ENCODE measurements at places on chromosomes 6 and 20.

- no peak for DNase-seq
Observed at GRCh38 chr6:70107852-70108629, 194.8 kb downstream of the COL9A1 start.

- no peak for DNase-seq
Observed at GRCh38 chr20:42018979-42019378, 400.8 kb upstream of the CHD6 start.

GRCh38 chr6:10276106-10276505, 138.8 kb downstream of the TFAP2A start:
- DNase-seq: no peak

DNA sequence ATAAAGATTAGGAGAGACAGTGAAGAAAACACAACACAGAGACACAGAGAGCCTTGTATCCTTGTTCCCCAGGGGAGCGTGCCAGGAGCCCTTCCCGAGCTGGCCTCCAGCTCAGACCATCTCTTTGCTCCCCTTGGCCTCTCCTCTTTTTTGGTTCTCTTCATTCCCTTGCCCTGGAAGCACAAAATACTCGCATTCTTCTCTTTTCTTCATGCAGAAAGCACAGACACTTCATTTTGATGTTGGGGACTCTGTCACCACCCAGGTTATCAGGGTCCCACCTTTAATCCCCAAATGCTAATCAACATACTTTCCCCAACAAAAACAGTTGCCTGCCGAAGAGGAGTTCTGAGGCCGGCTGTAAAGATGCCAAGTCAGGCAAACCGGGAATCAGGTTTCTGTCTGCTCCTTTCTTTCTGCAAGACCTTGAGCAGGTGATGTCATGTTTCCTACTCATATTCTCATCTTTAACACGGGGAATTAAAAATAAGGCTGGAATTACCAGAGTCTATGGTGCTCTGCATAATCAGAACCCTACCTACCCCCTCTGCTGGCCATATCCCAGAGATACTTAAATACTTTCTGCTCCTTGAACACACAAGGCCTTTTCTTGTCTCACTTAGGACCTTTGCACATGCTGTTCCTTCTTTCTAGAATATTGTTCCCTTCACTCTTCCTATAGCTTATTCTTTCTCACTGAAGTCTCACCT, 21.7 kb downstream of the TGM6 start:
- DNase-seq: no peak

DNA sequence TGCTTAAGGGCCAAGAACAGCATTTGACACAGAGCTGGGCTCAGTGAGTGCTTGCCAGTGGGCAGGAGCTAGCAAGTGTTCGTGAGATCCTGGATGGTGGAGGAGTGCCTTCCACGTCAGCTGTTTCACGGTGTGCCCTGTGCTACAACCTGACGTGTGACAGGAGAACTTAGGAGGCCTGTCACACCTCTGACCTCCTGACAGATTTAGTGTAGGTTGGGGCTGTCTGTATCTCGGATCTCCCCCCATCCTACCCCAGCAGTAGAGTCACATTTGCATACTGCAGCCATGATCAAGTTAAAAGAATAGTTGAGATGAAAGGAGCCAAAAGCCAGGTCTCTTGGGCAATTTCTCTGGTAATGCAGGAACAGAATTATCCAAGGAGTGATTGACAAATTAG, 200.8 kb upstream of the CHD6 start:
- DNase-seq: no peak

- no peak for DNase-seq
Observed at GRCh38 chr6:124994648-124995047, 32.4 kb downstream of the RNF217 start.

DNA sequence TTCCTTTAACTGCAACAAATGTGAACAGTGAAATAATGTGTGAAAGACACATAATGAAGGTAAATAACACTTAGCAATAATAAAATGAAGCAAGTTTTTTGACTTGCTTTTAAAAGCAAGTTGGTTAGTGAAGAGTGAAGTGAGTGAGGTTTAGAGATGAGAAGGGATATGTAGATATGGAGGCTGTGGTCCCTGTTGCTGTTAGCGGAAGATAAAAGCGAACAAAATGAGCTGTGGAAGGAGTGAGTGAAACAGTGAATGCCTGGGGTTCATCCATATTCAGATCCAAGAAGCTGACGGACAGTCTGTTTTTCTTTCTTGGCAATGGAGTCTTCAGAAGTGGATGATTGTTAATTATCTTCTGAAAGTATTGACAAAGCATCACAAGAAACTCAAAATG, 23.5 kb downstream of the ZBTB9 start:
- no peak for DNase-seq

- DNase-seq: no peak
Observed at GRCh38 chr6:41423002-41423401, 87.6 kb downstream of the NCR2 start.

GRCh38 chr6:34005901-34006531, 139.9 kb downstream of the GRM4 start:
- DNase-seq: no peak

- no peak for DNase-seq
Observed at GRCh38 chr6:157412791-157413190, 31.8 kb downstream of the ZDHHC14 start.

DNA sequence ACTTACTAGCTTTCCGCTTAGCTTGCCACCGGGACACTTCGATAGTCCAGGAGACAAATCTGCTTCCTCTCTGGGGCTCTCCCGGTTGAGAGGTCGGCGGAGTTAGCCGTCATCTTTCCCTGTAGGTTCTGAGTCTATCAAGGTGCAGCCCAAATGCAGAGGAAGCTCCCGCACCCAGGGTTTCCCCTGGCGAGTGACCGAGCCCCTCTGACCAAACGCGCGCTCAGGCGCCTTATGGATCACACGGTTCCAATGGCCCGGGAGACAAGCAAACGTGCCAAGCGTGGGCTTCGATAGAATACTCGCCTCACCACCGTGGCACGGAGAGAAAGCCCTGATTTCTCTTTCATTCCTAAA, 15.8 kb upstream of the FOXC1 start:
- no peak for DNase-seq

DNA sequence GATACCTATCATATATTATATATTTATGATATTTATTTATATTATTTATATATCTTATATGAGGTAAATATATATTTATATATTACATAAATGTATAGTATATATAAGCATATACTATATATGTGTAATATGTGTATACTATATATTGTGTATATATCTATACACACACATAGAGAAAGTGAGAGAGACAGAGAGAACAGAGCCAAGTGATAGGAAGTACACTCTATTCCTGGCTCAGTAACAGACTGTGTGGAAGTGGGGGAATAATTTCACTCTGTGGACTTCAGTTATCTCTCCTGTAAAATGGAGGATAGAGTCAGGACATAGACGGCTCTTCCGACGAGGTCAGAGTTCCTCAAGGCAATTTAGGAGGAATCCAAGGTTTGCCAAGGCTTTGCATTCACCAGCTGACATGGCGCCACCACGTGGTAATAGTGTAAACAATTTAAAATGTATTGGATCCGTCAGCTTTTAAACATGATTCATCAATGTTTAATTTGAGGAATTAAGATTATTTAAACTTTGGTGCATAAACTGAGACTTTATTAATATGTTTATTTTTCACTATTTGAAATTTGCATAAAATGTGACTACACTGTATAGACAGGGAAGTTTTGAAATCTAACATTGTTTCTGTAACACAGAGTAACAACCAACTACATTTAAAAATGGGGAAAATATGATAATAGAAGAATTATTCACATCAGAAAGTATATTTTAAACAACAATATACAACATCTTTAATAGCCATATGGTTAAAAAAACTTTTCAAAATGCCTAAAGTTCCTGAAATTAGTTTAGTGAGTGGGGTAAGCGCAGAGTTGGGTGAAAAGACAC, 75.4 kb upstream of the TMEM244 start:
- peak; percentile 38 for DNase-seq

GRCh38 chr20:37236462-37236861, 25.2 kb downstream of the GHRH start:
- no peak for DNase-seq

- no peak for DNase-seq
Observed at GRCh38 chr6:111844376-111844775, 28.9 kb downstream of the FYN start.

- DNase-seq: no peak
Observed at GRCh38 chr6:35199866-35200265, 13.9 kb upstream of the SCUBE3 start.

DNA sequence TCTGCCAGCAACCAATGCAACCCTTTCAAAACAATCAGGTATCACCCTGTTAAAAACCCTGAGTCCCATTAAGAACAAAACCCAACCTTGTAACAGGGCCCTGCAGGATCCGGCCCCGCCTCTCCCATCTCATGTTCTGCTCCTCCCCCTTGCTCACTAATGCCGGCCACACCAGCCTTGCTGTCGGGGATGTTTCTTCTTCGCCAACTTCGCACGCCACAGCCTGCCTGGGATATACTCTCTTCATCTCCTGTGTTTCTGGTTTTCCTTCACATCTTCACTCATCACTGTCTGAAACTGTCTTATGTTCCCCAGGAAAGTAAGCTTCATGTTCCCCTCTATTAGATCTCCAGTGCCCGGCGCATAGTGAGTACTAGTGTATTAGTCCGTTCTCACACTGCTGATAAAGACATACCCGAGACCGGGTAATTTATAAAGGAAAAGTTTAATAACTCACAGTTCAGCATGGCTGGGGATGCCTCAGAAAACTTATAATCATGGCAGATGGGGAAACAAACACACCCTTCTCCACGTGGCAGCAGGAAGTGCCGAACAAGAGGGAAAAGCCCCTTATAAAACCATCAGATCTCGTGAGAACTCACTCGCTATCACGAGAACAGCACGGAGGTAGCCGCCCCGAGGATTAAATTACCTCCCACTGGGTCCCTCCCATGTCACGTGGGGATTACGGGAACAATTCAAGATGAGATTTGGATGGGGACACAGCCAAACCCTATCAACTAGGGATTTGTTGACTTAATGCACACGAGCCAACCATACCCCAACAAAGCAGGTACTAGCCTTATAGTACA, 5.1 kb downstream of the TP53RK start:
- DNase-seq: no peak

DNA sequence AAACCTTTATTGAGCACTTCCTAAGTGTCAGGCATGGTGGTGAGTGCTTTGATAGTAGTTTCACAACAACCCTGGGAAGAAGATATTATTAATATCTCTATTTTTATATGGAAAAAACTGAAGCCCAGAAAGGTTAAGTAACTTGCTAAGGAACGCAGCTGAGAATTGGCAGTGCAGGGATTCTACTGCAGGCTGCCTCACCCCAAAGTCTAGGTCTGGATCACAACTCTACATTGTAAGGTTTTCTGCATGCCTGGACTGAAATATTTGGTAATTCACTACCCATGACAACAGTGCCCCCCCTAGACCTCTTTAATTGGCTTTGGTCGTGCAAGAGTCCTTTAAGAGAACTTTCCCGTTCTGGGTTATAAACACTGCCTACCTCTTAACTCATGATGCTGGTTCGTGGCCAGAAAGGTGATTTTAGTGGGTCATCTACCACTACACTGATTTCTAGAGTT, 67.1 kb upstream of the KCNQ5 start:
- no peak for DNase-seq

DNA sequence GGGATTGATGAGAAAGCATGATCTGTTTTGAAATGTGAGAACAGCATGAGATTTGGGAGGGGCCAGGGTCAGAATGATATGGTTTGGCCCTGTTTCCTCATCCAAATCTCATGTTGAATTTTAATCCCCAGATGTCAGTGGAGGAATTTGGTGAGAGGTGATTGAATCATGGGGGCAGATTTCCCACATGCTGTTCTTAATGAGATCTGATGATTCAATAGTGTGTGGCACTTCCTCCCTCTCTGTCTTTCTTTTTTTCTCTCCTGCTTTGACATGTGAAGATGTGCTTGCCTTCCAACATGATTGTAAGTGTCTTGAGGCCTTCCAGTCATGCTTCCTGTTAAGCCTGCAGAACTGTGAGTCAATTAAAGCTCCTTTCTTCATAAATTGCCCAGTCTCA, 1060.3 kb upstream of the CITED2 start:
- no peak for DNase-seq

DNA sequence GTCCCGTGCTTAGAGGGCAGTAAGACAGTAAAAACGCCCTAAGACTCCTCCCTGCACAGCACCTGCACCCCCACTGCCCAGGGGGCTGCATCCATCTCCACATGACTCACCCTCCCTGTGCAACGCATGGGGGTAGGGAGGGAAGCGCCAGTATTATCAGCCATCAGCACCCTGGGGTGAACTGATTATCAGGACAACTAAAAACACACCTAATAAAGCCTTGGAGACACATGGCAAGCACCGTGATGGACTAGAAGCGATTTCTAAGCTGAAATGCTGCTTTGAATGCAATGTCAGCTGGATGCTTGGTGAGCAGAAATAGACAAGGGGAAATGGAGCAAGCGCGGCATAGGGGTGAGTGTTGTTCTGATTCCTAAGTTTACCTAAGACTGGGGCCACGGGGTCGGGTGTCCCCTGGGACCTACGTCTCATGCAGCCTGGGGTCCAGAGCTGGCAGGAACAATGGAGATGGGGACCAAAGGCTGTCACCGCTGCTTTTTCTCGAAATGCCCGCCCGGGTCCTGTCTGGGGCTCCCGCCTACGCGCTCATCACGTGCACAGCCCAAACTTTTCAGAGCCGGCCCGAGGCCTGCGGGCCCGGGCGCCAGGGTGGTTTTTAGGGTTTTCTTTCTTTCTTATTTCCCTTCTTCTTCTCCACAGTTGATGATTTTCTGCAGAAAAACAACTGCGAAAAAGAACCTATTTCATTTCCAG, 702 bp upstream of the TNFAIP3 start:
- DNase-seq: peak; percentile 34

GRCh38 chr20:21315138-21315537, 12.0 kb downstream of the XRN2 start:
- no peak for DNase-seq

GRCh38 chr6:31396422-31397152, 6.8 kb upstream of the MICA start:
- DNase-seq: peak; percentile 87

DNA sequence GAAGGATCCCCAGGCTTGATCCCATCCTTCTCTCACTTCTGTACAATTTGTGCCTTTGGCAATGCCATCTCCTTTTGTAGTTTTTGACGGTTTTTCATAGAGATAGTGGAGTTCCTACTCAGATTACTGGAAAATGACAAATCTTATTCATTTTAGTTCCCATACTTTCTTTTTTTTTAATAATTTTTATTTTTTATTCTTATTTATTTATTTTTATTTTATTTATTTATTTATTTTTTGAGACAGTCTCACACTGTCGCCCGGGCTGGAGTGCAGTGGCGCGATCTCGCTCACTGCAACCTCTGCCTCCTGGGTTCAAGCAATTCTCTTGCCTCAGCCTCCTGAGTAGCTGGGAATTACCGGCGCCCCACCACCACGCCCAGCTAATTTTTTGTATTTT, 4.3 kb upstream of the GABBR1 start:
- no peak for DNase-seq

GRCh38 chr6:104623052-104623690, 236.5 kb downstream of the HACE1 start:
- DNase-seq: no peak

DNA sequence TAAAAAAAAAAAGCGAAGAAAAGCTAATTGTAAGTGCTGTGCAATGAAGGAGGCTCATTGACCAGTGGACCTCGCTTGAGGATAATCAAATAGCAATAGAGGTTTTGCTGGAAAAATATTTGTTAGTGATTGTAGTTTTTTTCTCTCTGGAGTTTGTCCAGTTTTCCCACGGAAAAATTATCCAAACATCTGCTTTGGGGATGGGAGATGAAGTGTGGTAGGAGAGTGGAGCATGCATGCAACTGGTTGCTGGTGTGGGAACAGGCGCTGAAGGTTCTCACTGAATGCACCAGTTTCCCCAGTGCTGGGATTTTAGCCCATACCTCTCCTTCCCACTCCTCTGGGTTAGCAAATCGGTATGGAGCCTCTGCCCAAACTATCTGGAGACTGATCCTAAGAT, 281.7 kb upstream of the TAB2 start:
- DNase-seq: no peak

- DNase-seq: no peak
Observed at GRCh38 chr6:21098744-21099143, 494.8 kb upstream of the SOX4 start.
